Activated CD4-positive, alpha-beta T cell treated with anti-CD3 and anti-CD28 coated beads for 24 hours (primary cell): ENCODE measurements at places on chromosomes 6 and 20.

- DNase-seq, result no peak
Measured at GRCh38 chr20:40495956-40496355, 193.1 kb downstream of the MAFB start.

DNA sequence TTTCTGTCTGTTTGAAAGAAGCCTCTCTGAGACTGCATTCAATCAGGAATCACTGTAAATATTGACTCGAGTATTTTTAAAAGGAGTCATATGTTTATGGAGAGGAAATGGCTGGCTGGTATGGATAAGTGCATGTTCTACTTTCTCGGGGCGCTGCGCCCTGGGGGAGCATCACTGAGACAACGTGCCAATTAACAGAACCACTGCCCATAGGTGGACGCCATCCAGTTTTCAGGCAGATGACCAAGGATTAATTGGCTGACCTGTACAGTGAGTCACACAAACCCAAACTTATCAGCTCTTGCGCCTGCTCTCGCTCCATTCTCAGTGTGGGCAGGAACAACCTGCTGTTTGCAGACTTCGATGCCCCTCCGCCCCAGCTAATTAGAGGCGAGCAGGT is 571.2 kb downstream of the QKI start:
- DNase-seq, result no peak

DNA sequence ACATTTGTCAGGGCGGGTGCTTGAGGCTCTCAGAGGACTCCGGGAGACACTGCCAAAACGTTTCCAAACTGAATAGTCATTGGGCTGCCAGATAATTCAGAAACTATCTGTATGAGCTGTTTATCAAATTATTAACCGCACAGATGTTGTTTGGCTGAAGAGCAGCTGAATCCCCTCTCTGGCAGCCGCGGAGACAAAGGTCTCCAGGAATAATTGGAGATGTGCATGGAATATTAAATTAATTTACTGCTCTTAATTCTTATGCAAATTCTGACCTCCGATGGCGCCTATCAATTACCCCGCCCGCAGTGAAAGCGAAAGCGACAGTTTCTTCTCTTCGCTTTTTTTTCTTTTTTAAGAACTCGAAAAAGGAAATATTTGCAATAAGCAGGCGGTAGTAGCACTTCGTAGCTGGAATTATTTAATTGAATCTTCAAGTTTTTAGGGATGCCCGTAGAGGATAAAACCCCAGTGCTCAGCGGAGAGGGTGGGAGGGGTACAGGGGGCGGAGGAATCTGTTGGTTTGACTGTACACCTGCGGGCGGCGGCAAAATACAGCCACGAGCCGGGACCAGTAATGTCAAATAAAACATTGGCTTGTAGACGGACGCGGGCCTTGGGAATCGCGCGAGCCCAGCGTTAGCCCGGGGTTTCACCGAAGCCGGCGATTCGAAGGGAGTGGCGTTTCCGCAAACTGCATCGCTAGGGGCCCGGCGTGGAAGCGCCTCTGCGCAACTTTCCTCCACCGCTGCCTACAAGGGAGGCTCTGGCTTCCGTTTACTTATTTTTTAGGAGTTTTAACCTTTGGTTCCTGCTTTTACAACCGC is 6.2 kb downstream of the LINC00237 start:
- DNase-seq, result no peak

DNA sequence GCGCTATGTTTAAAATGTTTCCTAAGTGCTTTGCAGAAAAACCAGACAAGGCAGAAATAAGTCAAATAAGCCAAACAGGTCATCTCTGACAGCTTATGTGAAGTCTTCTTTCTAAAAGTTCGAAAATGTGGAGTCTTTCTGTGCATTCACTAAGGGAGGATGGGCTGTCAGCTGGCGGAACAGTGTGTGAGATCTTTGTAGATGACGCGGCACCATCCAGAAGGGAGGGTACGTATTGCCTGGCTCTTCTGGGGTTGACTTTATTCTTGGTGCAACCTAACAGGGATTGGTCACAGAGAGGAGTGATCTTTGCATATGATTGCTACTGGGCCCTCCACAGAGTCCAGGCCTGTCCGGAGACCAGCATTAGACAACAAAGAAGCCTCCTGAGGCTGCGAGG is 114.5 kb upstream of the EDN1 start:
- DNase-seq, result no peak

DNA sequence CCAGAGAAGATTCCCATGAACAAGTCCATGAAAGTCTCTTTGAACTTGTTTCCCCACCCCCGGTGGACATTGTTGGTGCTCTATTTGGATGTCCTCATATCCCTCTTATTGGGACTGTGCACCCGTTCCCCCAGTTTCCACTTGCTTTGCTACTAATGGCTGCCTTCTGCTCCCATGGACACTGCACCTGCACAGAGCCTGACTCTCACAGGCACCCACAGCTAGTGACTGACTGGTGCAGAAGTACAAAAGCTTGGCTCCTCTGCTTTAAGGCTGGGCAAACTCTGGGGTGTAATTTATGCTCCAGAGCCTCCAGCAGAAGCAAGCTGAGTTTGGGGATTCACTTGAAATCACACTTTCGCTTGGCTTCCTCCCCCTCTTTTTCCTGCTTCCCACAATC is 239.9 kb upstream of the BTBD3 start:
- no peak for DNase-seq

DNA sequence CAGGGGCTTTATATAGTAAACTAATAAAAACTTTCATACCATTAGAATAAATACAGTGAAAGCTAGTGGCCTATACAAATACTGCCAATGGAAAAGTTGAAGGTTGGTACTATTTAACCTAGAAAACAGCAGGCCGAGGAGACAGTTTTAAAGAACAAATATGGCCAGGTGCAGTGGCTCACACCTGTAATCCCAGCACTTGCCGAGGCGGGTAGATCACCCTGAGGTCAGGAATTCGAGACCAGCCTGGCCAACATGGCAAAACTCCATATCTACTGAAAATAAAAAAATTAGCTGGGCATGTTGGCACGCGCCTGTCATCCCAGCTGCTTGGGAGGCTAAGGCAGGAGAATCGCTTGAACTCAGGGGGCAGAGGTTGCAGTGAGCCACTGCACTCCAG is 24.8 kb downstream of the GLYATL3 start:
- no peak for DNase-seq

GRCh38 chr6:108565893-108566292 is 5.2 kb downstream of the FOXO3 start:
- DNase-seq, result no peak

DNA sequence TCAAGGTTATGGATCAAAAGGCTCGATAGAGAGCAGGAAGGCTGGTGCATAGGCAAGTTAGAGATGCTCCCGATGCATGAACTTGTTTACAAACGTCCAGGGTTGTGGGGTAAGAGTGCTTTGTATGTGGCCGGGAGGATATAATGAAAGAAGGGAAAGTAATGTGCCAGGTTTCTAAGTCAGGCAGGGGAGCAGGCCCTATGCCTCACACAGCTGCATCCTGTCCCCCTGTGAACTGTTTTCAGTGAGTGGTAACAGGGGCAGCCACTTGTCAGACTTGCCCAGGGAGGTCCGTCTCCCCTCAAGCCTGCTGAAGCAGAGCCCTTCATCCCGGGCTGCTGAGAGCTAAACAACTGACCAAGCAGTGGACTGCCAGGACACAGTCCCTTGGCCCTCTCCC is 19.4 kb downstream of the KCNK5 start:
- DNase-seq, result no peak

GRCh38 chr6:31940256-31940664 is 5.6 kb upstream of the CFB start:
- no peak for DNase-seq

DNA sequence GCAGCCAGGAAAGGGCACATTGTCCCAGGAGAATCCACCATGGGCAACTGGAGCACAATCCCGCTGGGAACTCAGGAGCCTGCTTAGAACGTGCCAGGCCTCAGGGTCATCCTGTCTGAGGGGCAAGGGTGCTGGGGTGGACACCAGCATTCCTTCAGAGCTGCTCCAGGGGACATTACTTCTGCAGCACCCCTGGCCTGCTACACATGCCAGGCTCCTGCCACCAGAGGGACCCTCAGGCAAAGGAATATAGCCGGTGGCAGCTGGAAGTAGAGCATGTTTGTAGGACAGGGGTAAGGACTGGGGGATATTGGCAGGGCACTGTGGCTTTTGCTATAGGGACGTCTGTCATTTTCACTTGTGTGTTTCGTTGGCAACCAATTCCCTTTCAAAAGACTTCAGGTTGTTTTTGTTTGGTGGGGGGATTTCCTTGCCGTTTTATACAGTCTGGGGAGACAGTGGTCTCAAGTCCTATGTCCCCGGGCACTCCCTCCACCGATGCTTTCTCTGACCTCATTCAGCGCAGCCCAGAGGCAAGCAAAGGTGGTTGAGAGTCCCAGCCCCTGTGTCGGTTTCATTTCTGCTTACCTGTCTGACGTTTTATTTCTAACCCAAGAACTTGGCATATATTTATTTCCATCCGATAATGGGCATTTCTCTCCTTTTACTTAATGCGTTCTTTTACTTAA is 130.8 kb downstream of the JPH2 start:
- no peak for DNase-seq

DNA sequence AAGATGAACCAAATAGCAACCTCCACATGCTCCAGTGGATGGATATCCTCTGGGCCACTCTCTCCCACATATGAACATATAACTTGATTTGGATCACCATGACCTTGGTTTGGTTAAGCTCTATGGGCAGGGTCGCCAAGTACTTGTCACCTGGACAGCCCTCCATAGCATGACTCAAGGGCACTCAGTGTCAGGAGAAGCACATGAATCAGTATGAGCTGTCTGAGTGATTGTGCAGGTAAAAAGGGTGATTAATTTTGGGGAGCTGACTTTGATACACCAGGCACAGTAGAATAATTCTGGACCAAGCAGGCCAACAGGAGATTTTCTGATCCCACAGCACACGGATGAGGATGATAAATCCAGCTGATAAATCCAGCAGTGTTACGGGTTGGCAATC is 74.4 kb downstream of the OPRM1 start:
- no peak for DNase-seq

DNA sequence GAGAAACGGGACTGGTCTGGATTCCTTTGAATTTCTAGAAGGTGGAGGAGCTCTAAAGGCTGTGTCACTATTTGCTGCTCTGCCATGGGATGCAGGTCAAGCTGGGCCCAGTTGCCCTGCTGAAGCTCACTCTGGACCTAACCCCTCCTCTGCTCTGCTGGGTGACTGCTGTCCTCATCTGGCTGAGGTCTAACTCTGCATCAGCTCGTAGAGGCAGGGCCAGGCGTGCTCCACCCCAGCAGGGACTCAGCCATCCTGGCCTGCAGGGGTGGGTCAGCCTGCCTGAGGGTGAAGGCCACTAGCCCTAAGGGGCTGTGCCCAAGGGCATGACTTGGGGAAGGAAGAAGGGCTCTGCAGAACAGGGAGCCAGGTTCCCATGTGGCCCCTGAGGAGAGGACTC is 852 bp downstream of the CST4 start:
- DNase-seq, result no peak

DNA sequence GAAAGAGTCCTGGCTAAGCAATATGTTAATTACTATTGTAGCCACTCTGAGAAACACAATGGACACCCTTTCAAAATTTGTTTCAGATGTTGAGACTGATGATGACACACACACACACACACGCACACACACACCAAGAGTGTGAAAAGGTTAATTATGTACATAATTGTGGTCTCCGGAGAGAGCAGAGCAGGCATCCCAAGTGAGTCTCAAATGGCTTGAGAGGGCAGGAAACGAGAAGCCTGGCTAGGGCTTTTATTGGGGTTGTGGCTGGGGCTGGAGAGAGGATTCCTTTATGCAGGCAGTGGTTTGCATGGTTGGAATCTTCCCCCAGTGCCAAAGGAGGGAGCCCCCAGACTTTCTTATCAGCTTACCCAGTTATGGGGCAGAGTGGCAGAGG is 38.2 kb upstream of the NKX2-4 start:
- DNase-seq, result no peak

GRCh38 chr6:5941188-5941587 is 65.5 kb downstream of the NRN1 start:
- DNase-seq, result no peak

DNA sequence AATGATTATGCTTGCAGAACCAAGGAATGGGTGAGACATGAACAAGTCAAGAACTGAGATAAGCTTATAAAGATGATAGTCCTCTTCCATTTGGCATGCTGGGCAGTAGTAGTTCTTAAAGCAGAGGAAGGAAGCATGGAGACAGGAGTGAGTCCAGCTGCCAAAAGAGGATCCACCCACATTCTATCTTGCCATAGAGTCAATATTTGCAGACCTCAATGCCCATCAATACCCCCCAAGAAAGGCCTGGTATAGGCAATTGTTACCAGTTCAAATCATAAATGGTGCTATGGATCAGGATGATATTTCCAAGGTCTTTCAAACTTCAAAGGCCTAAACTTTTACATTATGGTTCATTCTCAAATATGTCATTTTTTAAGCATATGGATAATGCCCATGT is 4.8 kb downstream of the ARHGAP18 start:
- no peak for DNase-seq

- DNase-seq, result no peak
Measured at GRCh38 chr20:31260326-31260932, 3.0 kb downstream of the DEFB115 start.

DNA sequence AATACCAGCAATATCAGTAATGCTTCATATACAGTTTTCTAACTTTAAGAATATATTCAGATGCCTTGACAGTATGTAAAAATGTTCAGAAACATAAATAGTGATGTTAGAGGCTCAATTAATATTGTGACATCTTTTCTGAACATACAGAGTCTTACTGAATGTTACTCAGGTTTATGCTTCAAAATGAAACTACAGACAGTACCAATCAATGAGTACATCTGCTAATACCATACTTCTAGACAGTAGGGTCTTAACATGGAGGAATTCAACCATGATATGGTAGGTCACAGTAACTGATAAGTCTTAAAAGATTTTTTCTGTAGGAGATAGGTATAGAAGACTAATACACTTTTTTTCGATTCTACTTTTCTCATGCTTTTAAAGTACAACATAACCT is 8.3 kb downstream of the GCLC start:
- DNase-seq, result no peak

DNA sequence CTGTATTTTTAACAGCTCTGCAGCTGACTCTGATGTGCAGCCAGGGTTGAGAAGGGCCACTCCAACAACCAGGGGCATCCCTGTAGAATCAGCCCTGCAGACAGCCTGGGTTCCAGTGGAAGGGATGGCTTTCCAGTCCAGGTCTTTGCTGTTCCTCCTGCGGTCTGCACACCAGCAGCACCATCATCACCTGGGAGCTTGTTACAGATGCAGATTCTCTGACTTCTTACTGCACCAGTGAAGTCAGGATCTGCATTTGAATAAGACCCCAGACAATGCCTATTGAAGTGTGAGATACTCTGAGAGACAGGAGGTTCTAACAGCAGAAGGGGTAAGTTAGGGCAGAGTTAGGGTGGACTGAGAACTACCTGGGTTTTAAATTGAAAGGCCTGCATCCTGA is 151.3 kb downstream of the F13A1 start:
- no peak for DNase-seq

DNA sequence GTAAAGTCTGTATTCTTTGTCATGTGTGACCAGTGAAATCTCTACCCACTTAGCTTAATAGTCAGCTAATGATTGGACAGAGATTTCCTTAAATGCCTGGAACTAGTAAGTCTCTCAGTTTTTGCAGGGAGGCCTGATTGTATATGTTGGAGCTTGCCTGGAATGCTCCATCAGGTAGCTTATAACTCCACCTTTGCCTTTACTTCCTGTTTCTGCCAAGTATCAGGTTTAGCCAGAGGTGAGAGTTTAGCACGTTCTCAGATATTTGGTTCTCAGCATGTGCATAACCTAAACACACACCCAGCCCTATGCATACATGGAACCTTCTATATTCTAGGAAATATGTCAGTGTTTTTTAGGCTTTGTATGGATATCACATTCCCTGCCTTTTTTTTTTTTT is 435.3 kb downstream of the CDKAL1 start:
- no peak for DNase-seq
